ENCODE measurements at places on chromosomes 4 and X.

DNA sequence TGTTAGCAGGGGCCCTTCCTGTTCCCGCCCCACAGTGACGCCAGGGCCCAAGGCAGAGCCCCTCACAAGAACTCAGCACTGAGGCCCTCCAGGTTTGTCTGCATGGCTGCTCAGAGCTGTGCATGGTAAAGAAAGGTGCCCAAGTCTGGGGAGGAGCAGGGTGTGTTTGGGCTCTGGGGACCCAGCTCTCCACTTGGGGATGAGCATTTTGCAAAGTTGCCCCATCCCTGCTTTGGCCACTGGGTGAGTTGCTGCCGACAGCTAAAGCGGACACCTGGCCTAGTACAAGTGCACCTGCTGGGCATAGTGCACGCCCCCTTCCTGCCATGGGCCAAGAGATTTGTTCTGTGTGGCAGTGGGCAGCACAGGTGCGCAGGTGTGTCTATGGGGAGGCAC, 2.0 kb upstream of the MXD4 start:
- no peak for DNase-seq

GRCh38 chr4:37675587-37676290, 10.4 kb downstream of the RELL1 start:
- no peak for DNase-seq

- DNase-seq: no peak
These were observed 57.3 kb downstream of the HPGD start for GRCh38 chr4:174464949-174465348.

- no peak for DNase-seq
These were observed 2747.1 kb downstream of the PCDH7 start for GRCh38 chr4:33467291-33467690.

- no peak for DNase-seq
These were observed 160.0 kb upstream of the NAP1L5 start for GRCh38 chr4:88857588-88857987.

- no peak for DNase-seq
These were observed 381.2 kb downstream of the STPG2 start for GRCh38 chr4:97762115-97762512.

GRCh38 chr4:174265916-174266315, 17.6 kb downstream of the FBXO8 start:
- DNase-seq: no peak

DNA sequence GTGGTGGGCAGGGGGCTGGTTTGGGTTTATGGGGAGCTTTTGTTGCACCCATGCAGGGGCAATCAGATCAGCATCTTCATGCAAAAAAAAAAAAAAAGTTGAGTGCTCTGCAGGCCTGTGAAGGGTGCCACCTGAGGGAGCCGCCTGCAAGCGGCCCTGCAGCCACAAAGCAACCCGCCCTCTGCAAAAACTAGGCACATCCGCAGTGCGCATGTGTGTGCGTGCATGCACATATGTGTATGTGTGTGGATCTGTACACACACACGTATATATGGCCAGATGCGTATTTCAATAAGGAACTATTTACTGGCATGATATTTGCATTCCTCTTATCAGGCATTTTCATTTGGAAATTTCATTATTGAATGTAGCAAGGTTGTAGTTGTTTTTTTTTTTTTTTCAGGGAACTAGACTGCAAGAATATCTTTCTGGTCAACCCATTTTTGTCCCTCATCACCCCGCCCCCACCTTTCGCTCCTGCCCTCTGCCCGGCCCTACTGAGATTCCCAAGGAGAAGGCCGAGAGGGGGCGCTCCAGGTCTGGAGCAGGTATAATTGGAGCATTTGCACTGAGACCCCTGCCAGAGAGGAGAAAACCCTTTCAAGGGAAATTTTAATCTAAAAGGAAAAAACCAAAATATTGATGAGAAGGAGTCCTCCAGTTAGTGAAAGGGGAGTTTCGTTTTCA, 18.1 kb downstream of the CCNQ start:
- DNase-seq: no peak

DNA sequence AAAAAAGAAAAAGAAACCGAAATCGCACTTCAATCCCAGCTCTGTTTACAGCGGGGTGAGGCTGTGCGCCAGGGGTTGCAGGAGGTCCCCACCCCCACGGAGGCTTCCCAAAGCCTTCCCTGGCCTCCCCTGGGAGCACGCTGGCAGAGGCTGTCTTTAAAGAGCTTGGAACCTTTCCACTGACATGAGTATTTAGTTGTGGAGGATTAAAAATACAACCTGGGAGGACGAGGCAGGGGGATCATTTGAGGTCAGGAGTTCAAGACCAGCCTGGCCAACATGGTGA, 69.1 kb downstream of the PPP2R2C start:
- no peak for DNase-seq

GRCh38 chrX:17591741-17592110, 145.6 kb upstream of the SCML1 start:
- no peak for DNase-seq

GRCh38 chr4:145545538-145546174, 64.0 kb downstream of the SMAD1 start:
- DNase-seq: peak; percentile 41

- no peak for DNase-seq
These were observed 300.2 kb downstream of the PCDH7 start for GRCh38 chr4:31020363-31020762.

DNA sequence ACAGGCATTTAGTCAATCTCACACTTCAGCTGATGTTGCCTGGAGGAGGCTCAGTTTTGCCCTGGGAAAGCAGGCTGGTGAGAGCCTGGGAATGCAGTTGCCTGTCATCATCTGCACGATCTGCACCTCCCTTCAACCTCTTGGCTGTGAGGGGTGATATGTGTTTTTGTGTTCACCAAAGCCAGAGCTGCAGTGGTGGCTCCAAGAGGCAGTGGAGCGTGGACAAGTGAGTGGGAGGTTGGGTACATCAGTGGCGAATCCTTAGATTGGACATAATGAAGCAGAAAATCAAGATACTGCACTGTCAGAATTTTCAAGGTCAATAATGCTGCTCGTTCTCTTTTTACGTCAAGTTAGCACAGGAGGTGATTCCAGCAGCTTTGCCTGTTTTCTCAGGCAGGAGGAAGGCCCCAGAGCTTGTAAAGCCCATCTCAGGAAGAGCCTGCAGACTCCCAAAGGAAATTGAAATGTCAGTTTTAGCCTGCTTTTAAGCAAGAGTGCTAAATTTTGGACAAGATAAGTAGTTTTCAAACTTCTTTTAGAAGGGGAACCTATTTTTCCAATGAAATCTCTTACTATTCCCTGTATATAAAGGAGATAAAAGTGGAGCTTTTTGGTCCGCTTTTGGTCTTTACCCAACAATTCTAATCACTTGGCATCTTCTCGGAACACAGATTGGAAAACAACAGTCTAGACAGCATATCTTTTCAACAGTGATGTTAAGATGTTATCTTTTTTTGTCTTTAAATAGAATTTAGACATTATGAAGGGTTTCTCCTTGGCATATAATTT, 92.8 kb downstream of the FRAS1 start:
- DNase-seq: no peak

DNA sequence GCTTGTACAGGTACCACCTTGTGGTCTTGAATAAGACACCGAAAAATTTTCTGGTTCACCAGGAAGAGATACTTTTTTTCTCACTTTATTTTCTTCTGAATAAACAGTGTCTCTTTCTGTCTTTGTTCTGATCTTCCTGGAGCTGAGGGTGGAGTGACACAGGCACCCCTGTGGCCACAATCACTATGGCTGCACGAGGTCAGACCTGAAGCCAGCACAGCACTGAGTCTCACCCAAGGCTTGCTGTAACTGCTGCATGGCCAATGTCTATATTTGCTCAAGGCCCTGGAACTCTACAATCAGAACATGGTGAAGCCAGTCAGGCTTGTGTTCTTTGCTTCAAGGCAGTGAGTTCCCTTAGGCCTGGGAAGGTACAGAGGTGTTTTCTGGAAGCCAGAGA, 87.2 kb downstream of the GPR174 start:
- no peak for DNase-seq

DNA sequence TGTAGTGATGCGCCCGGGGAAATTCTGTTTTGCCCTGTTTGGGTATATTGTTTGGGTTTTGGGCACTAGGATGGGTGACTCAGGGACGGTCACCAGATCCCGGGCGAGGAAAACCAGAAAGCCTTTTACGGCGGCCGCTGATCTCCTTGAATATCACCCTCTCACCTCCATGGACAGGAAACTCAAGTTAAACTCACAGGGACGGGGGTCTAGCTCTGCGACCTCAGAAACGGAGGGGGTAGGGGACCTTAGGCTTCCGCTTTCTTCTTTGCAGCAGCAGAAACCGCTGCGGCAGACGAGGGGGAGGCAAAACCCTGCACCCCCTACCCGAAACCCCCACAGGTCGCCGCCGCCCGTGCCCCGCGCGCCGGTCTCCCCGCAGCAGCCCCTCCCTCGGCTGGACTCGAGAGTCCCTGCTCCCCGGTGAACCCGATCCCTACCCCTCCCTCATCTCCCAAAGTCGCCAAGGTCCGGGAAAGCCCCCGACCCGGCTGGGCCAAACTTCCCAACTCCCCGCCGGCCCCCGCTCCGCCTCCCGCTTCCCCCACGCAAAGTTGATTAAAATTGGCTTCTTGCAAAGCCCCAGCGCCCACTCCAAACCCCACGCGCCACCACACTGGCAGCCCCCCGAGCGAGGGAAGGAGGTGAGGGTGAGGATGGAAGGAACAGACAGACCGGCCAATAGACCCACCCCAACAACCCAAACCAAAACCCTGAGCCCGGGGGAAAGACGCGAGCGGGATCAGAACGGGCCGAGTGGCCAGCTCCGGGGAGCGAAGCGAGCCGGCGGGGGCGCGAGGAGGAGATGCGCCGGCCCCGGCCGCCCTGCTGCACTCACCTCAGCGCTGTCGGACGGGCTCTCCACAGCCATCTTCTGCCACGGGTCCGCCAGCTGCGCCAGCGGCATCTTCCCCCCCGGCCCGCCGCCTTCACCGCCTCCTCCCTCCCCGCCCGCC, 705 bp downstream of the RPS6KA3 start:
- no peak for DNase-seq

DNA sequence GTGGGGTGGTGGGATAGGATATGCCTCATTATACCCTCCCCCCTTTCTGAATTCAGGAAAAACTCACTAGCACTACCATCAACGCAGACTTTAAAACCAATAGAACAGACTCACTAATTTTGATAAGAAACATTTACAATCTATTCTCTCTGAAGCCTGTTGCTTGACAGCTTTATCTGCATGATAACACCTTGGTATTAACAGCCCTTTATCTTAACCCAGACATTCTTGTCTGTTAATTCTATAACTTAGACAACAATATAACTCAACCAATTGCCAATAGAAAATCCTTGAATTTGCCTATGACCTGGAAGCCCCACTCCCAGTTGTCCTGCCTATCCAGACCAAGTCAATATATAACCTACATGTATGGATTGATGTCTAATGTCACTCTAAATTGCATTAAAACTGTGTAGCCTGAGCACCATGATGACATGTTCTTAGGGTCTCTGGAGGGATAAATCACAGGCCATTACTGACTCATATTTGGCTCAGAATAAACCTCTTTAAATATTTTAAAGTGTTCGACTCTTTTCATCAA, 1.5 kb upstream of the UGT2A3 start:
- no peak for DNase-seq

GRCh38 chr4:13920901-13921300, 293.4 kb upstream of the BOD1L1 start:
- no peak for DNase-seq

GRCh38 chrX:39491548-39492297, 606.0 kb downstream of the BCOR start:
- DNase-seq: no peak

DNA sequence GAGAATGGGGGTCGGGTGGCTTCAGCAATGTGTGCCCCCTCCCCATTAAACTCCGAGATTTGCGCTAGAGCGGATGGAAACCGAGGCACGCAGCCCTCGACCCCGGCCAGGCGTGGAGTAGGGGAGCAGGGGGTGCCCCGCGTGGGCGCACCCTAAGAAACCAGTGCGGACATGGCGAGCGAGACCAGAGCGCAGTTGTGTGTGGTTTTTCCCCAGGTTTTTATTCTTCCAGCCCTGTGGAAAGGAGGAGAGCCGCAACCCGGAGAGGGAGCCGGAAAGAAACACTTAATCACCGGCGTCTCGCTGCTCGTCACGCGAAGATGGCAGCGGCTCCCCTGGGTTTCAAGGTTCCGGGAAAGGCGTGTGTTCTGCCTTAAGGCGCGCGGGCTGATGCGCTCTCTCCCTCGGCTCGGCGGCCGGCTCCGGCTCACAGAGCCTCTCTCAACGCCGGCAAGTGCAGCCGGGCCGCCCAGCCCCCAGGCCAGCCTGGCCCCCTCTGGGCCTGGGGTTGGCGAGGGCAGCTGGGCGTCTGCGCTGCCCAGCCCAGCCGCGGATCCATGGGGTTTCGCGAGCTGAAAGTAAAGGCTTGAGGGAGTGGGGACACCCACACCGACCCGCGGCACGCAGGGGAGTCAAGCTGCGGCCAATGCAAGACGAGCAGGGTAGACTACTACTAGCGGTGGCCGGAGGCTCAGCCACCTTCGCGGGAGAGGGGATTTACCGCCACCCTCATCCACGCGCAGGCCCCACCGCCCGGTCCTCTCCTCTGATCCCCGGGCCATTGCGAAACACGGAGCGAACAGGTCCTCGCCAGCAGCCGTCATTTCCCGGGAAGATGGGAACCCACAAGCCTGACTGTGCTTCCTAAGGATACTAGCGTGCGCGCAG, 74.0 kb upstream of the BCOR start:
- DNase-seq: no peak

- no peak for DNase-seq
These were observed 60.8 kb downstream of the SPCS3 start for GRCh38 chr4:176380352-176381157.

DNA sequence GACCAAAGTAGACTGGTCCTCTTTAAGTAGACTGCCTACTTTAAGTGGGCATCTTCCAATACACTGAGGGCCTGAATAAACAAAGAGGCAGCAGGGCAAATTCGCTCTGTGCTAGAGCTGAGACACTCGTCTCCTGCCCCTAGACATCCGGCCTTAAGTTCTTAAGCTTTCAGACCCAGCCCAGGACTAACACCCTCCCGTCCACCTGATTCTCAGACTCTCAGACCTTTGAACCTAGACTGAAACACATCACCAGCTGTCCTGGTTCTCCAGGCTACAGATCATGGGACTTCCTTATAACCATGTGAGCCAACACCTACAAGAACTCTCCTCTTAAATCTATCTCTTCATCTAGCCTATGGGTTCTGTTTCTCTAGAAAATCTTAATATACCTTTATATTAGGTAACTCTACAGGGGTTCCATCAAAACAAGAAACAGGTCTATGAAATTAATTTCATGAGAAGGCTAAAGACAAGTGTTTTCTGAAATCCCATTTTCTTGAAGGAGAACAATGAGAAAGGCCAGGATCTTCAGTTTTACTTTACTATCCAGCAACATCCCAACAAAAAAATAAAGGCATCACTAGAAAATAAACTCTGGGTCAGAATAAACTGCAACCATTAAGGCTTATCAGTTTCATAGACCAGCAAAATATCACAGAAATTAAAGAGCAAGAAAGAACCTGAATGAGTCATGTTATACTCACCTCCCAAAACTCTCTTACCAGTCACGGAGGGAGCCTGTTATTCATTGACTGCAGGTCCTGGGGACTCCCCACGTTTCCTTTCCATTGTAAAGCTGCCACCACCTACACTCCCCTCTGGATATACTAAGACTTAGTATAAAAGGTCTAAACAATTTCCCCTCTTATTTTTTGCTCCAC, 14.8 kb downstream of the ADGRA3 start:
- peak; percentile 66 for DNase-seq

Data from HCT116 (cell line).